T-helper 17 cell (primary cell): ENCODE measurements at places on chromosomes 16 and 17. TPM values are rescaled to one million over a fixed set of nuclear protein-coding genes. Genes with fewer than 3 reads are reported as not detected.

DNA sequence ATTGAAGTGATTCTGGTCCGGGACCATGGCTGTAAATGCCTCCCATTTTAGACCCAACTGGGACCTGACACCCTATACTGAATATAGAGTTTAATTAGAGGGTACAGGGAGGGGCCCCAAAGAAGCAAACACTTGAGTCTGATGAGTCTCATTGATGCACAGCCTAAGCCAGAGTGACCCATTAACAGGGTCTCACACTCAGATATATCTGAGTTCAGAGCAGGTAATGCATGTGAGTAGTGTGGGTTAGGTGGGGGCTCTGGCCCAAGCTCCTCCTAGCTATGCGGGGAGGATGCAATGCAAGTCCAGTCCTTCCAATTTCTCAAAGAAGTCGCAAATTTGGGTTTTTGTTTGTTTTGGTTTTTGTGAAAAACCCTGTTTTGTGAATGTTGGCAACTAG lies 17.1 kb upstream of the MARCHF10 start:
- no peak for DNase-seq

GRCh38 chr16:66574531-66574930 lies 4.7 kb upstream of the CMTM2 start:
- DNase-seq: no peak

- no peak for DNase-seq
These were observed 1.3 kb upstream of the NUTF2 start for GRCh38 chr16:67845291-67846062.

DNA sequence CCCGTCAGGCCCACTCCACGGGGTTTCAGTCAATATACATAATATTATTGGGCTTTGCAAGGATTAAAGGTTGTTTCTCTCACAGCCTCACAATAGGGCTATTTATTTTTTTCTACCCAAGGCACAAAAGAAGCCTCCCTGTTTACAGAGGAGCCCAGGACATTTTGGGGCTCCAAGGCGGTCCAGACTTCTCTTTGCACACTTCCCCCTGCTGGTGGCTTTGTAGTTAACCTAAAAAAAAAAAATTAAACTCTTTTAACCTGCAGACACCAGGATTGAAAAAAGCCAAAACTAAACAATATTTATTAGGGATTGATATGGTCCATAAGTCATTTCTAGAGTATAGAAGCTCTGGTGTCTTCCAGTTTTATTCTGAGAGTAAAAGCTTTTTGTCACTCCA lies 169.7 kb upstream of the ZFHX3 start:
- DNase-seq: no peak

DNA sequence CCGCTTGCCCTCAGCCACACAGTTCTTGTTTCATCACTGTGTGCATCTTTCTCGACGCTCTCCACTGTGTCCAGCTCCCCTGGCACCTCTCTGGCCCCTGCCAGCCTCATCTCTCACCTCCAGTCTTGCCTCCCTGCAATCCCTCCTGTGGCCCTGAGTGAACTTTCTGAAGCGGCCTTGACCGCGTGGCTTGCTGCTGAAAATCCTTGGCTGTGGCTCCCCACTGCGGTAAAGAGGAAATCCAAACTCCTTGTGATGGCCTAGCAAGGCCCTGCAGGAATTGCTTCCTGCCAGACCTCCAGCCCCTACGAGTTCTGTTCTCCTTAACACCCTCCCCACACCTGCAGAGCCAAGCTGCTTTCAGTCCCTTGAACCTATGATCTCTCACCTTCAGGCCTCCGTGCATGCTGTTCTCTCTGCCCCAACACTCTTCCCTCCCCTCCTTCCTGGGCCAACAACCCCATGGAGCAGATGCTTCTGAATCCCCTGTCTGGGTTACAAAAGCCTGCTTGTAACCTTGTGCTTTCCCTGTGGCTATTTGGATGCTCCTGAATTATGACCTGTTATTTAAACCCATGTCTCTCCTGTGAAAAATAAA lies 33.6 kb upstream of the BRD7 start:
- no peak for DNase-seq

Gene KRT36
- total RNA-seq: not detected

Gene TMEM235
- total RNA-seq: not detected
